ENCODE measurements at places on chromosomes 11 and 22. TPM values are rescaled to one million over a fixed set of nuclear protein-coding genes. Genes with fewer than 3 reads are reported as not detected.

DNA sequence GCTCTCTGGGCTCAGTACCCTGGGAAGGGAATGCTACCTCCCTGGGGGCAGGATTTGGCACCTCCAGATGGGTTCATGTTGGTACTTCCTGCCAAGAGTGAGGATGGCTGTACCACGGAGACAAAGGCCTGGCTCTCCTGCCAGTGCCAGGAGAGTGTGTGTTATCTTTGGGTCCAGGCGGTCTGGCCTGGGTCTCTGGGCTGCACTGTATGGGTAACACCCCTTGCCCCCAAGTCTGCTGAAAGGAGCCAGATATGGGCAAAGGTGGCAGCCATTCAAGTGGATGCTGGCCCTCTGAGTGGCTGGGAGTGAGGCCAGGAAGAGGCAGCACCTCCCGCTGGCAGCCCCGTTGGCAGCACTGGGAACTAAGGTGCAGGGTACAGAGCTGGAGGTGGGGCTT is 91.5 kb downstream of the NECTIN1 start:
- DNase-seq, result no peak

GRCh38 chr11:110713449-110713776 is 1.2 kb upstream of the ARHGAP20 start:
- no peak for DNase-seq

DNA sequence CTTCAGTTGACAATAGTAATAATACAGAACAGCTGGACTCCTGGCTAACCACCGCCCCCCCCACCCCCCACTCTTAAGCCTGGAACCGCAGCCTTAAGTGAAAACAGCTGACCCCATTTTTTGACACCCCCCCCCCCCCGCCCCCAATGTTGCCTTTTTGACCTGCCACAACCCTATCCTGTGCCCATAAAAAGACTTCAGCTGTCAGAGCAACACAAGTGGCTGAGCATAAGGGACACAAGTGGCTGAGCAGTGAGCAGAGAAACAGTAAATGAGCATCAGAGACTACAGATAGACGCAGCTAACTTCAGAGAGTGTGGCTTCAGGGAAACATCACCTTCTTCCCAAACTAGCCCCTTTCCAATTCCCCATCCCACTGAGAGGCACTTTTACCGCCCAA is 1493.8 kb downstream of the LRRC4C start:
- no peak for DNase-seq

DNA sequence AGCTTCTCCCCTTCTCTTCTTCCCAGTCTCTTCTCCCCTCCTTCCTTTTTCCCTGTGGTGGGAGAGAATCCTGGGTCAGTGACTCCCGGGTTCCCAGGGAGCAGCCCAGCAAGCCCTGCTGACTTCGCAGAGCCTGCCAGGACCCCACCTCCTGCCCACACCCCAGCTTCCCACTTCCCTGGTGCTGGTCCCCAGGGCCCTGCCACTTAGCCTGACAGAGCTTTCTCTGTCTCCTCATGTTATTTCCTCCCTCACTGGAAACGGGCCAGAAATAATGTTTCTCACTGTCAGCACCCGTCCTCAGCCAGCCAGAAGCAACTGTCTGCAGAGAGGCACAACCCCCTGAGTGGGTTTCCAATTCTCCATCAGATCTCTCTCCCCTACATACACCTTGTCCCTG is 27.1 kb downstream of the C11orf96 start:
- no peak for DNase-seq

DNA sequence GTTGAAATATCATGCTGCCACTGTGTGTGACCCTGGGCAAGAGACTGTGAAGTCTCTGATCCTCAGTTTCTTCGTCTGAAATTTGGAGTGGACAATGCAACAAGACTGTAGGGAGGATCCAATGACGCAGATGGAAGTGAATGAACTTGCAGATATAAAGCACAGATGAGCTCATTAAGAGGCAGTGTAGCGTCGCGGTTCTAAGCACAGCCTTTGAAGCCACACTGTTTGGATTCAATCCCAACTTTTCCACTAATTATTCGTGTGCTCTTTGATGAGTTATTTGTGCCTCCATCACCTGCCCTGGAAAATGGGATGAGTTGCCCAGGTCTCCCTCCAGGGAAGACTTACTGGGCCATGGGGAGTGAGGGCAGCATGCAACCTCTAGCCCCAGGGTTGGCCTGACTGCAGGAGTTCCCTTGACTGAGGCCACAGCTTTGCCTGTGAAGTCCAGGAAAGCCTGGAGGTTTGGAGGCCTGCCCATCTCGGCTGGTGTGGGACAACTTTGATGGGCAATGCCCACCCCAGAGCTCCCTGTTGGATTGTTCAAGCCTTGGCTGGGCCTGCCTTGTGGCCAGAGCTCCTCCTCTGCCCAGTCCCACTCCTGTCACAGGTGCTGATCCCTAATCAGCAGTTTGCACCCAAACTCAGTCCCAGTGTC is 266.0 kb upstream of the B3GAT1 start:
- no peak for DNase-seq

DNA sequence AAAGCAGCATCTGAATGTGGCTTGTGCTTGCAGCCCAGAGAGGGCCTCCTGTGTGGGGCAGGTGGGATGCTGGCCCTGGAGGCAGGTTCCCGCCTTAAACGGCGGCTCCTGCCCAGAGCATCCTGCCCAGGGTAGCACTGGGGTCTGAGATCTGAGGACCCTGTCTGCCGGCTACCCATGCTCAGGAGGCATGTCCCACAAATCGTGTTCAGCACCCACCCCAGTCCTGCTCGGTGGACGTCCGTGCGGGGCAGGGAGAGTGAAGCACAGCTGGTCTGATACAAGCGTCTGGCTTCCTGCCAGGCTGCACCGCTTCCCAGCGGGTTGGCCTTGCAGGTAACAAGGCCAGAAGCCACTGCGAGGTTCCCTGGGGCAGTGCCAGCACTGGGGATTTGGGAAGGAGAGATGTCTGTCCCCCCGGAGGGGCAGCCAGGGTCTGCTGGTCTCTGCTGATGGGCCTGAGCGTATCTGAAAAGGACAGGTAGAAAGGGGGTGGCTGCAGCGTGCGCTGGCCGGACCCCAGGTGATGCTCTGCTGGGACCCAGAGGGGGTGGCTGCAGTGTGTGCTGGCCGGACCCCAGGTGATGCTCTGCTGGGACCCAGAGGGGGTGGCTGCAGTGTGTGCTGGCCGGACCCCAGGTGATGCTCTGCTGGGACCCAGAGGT is 3.6 kb downstream of the TRABD start:
- DNase-seq, result no peak

GRCh38 chr22:39350757-39351688 is 1.2 kb downstream of the SYNGR1 start:
- no peak for DNase-seq

- DNase-seq, result no peak
These were observed 13.7 kb downstream of the PEX26 start for GRCh38 chr22:18091478-18091877.

GRCh38 chr22:46193898-46194310 is 43.6 kb downstream of the PPARA start:
- no peak for DNase-seq

- DNase-seq, result no peak
These were observed 62.7 kb downstream of the DBX1 start for GRCh38 chr11:20097319-20098221.

DNA sequence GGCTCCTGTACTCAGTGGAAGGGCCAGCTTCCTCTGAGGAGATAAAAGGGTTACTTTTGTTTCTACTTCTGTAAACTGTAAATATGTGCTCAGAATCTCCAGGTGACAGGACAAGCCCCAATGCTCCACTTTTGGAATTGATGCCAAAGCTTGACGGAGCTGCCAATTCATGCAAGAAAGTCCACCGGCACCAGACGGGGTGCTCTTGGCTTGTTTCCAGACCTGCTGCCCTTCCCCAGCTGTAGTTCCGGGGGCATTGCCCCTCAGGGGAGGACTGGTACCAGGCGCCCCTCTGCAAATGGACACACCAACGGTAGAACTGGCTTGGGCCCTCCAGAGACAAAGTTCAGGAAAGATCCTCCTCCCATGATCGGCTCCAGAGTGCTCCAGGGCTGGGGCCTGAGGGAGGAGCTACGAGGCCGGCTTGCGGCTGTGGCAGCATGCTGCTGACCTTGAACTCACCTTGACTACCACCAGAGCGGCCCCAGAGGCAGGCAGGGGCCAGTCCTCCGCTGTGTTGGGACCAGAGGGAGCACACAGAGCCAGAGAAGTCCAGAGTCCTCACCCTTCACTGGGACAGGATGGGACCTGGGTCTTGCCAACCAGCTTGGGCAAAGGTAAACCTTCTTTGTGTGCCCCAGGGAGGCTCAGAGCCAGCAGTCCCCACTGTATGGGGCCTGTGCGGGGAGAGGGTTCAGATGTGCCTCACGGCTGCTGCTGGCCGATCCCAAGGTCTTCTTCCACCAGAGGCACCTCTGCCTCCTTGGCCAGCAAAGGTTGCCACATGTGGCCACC is 17.8 kb upstream of the OAF start:
- no peak for DNase-seq

DNA sequence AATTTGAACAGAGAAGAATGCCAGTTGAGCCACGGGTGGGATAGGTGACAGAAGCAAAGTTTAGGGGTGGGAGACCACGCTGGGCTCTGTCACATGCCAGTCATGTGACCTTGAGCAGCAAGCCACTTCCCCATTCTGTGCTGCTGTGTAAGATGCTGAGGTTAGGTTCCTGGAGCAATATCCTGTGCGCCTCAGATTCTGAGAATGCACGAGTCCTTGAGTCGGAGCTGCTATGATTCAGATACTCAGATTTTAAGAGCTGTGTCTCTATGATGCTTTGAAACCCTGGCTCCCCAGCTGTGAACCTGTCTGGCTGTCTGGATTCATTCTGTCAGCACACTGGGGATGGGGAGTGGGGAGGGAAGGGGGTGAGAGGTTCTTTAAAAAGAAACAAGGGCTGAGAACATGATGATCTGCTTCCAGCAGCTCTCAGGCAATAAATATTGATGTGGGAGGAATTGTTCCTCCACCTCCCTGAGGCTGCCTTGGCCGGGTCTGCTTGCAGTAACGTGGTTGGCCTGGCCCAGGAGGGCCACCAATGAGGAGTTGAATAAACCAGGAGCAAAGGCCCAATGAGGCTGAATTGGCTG is 24.0 kb downstream of the SLCO2B1 start:
- DNase-seq, result no peak

DNA sequence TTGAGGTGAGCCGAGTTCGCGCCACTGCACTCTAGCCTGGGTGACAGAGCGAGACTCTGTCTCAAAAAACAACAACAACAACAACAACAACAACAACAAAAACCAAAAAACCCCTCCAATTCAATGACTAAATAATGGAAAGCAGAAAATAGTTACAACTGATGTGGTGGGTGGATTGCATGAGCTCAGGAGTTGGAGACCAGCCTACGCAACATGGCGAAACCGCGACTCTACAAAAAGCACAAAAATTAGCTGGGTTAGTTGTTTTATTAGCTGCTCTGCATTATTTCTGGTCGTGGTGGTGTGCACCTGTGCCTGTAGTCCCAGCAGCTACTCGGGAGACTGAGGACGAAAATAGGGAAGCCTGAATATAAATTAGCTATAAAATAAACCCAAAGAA is 2.6 kb upstream of the PATL1 start:
- no peak for DNase-seq

DNA sequence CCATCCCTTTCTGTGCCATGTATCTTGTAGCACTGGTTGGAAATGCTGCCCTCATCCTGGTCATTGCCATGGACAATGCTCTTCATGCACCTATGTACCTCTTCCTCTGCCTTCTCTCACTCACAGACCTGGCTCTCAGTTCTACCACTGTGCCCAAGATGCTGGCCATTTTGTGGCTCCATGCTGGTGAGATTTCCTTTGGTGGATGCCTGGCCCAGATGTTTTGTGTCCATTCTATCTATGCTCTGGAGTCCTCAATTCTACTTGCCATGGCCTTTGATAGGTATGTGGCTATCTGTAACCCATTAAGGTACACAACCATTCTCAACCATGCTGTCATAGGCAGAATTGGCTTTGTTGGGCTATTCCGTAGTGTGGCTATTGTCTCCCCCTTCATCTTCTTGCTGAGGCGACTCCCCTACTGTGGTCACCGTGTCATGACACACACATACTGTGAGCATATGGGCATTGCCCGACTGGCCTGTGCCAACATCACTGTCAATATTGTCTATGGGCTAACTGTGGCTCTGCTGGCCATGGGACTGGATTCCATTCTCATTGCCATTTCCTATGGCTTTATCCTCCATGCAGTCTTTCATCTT is 414 bp downstream of the OR52D1 start:
- no peak for DNase-seq

DNA sequence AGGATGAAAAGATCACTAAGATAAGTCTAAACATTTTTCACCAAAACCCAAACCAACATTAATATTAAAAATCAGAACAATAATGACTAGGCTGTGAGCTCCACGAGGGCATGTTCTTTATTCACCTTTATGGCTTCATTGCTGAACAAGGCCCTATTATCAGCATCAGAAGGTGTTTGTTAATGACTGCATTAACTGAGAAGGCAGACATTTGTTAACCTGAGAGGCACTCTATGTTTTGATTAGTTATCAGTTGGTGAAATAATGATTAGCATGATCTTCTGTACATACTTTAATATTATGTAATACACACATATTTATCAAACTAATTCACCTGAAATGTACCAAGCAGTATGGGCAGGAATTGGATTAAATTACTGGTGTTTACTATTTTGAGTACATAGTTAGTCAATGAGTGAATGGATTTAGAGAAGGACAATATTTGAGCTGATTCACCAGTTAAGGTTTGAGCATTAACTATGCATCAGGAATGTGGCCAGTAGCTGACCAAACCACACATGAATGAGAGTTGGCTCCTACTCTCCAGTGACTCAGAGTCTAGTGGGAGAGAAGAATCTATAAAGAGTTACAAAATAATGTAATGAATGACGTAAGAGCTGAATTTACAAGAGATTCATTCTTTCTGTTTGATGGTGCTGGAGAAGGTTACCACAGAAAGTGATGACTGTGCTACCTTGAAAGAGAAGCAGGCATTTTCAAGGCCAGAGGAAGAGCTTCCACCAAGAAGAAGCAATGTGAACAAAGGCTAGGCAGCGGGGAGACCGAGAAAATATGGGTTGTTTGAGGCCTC is 6.7 kb downstream of the IL18 start:
- no peak for DNase-seq

Gene TTC9C
- total RNA-seq, result 37.8 TPM

Gene CCDC117
- 40.9 TPM for total RNA-seq

Gene DNHD1
- 11.0 TPM for total RNA-seq

Gene TMEM121B
- total RNA-seq, result 8.8 TPM

Gene DAGLA
- 5.3 TPM for total RNA-seq

Gene TRPC6
- total RNA-seq, result 1.7 TPM

Gene KDM4E
- not detected for total RNA-seq

Gene DENND6B
- total RNA-seq, result 16.3 TPM

Gene ELMOD1
- total RNA-seq, result 0.60 TPM

Gene ASPHD2
- 7.2 TPM for total RNA-seq

Measured in endodermal cell (in vitro differentiated cells).